NB4 (cell line): ENCODE measurements at places on chromosomes 13 and 19.

GRCh38 chr13:90084684-90085290 is 1262.7 kb upstream of the MIR17HG start:
- DNase-seq: no peak

DNA sequence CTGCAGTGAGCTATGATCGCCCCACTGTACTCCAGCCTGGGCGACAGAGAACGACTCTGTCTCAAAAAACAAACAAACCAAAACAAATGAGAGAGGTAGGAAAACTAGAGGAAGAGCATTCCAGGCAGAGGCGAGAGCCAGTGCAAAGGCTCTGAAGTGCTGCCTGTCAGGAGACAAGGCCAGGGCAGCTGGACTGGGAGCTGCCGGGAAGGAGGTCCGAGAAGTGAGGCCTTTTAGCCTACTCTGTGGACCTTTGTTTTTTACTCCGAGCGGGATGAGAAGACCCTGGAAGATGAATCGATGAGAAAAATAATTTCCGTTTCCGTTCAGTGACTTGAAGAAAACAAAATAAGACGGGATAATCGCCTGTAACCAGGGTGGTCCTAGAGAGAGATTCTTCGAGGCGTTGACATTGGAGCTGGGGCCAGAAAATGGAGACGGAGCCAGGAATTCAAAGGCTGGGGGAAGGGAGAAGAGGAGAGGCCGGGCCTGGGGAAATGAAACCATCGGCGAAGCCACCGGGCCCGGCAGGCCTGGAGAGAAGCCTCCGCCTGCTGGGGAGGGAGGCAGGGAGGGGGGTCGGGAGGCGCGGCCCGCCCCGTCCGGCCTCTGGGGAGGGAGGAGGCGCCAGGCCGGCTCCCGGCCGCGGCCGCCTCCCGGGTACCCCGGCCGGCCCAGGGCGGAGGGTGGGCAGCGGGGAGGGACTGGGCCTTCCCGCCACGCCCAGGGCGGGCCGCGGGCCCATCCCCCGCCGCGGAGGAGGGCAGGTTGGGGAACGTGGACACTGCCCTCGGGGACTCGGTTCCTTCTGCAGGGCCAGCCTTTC is 7.8 kb upstream of the SERTAD1 start:
- DNase-seq: peak; percentile 79

GRCh38 chr19:50728084-50728737 is 5.0 kb downstream of the CLEC11A start:
- DNase-seq: peak; percentile 98

GRCh38 chr13:75368167-75368566 is 113.8 kb downstream of the TBC1D4 start:
- DNase-seq: no peak

DNA sequence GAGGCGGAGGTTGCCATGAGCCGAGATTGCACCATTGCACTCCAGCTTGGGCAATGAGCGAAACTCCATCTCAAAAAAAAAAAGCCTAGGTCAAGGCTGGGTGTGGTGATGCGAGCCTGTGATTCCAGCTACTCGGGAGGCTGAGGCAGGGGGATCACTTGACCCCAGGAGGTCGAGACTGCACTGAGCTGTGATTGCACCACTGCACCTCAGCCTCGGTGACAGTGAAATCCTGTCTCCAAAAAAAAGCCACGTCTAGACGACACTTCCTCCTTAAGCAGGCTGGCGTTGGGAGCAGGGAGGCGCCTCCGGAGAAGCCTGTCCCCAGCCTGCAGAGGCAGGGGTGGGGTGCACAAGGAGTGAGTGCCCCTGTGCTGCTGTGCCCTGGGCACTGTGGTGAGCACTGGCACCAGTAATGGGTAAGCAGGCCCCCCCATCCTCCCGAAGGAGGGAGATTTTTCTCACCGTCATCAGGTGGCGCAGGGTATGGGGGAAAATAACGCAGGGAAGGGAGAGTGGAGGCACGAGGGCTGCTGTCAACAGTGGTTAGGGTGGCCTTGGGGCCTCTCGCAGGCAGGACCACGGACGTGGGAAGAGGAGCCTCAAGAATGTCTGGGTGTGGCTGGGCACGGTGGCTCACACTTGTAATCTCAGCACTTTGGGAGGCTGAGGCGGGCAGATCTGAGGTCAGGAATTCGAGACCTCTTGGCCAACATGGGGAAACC is 706 bp downstream of the P2RY11 start:
- peak; percentile 94 for DNase-seq

GRCh38 chr13:105804561-105805190 is 730.8 kb downstream of the EFNB2 start:
- DNase-seq: no peak

DNA sequence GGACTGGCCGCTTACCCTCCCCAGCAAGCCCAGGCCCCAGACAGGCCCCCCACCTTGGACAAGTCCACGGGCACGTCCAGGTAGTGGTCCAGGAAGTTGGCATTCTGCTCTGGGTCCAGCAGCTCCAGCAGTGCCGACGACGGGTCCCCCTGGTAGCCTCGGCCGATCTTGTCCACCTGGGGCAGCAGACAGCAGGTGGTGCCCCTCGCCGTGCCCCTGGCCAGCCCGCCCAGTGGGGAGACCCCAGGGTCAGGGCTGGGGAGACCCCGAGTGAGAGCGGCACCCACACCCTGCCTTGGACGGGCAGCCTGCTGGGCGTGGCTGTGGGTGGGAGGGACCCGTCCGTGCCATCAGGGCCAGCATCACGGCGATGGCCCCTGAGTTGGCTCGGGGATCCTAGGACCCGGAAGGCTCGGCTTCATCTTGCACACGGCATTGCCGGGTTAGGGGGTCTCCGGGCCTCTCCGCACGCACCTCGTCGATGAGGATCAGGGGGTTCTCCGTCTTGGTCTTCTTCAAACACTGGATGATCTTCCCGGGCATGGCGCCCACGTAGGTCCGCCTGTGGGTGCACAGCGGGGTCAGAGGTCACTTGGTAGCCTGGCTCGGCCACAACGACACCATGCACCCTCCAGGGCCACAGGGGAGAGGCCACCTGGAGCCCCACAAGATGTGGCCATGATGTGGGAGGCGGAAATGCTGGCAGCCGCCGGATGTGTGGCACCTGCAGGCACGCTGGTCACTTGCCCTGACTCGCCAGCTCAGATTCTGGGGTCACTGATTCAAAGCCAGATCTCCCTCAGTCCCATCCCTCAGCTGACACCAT is 6.3 kb downstream of the RPL36 start:
- DNase-seq: no peak

- DNase-seq: no peak
Measured at GRCh38 chr19:8206147-8207087, 2.8 kb upstream of the CERS4 start.

GRCh38 chr19:1065606-1066109 is 1.3 kb upstream of the ARHGAP45 start:
- no peak for DNase-seq

DNA sequence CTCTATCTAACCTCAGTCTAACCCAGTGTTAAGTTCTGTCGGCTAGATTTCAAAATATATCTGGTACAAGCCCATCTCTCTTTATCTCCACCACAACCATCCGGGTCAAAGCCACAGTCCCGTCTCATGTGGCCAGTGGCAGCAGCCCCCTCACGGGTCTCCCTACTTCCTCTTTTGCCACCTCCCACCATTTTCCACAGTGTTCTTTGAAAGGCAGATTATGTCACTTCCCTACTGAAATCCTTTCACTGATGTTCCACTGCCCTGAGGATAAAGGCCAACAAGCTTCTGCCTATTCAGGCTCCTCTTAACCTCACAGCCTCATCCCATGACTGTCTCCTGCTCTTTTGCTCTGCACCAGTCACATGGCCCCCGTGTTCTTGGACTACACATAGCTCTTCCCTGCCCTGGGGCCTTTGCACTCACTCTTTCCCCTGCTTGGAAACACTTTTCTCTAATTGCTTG is 117.2 kb downstream of the UBL3 start:
- DNase-seq: peak; percentile 95

- no peak for DNase-seq
Measured at GRCh38 chr13:34513526-34513925, 428.5 kb upstream of the NBEA start.

- no peak for DNase-seq
Measured at GRCh38 chr19:48477698-48478338, 8.6 kb downstream of the CYTH2 start.

DNA sequence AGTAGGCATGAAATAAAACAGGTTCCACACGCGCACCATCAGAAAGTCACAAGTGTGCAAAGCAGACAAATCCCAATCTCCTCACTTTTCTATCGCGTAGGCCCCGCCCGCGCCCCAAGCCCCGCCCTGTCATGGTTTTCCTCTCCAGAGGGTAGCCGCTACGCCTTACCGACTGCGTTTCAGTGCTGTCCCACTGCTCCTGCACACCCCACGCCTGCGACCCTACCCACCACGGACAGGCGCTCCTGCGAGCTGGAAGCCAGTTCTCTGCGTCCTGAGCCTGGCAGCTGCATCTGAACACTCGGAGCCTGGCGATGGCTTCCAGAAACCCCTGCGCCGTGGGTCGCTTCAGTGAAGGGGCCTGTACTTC is 379 bp upstream of the ZNF470 start:
- peak; percentile 20 for DNase-seq

- DNase-seq: no peak
Measured at GRCh38 chr13:41956272-41956671, 4.6 kb downstream of the VWA8 start.

GRCh38 chr19:40055049-40055448 is 982 bp downstream of the ZNF780B start:
- no peak for DNase-seq

GRCh38 chr13:27635266-27635665 is 13.6 kb downstream of the POLR1D start:
- peak; percentile 76 for DNase-seq

DNA sequence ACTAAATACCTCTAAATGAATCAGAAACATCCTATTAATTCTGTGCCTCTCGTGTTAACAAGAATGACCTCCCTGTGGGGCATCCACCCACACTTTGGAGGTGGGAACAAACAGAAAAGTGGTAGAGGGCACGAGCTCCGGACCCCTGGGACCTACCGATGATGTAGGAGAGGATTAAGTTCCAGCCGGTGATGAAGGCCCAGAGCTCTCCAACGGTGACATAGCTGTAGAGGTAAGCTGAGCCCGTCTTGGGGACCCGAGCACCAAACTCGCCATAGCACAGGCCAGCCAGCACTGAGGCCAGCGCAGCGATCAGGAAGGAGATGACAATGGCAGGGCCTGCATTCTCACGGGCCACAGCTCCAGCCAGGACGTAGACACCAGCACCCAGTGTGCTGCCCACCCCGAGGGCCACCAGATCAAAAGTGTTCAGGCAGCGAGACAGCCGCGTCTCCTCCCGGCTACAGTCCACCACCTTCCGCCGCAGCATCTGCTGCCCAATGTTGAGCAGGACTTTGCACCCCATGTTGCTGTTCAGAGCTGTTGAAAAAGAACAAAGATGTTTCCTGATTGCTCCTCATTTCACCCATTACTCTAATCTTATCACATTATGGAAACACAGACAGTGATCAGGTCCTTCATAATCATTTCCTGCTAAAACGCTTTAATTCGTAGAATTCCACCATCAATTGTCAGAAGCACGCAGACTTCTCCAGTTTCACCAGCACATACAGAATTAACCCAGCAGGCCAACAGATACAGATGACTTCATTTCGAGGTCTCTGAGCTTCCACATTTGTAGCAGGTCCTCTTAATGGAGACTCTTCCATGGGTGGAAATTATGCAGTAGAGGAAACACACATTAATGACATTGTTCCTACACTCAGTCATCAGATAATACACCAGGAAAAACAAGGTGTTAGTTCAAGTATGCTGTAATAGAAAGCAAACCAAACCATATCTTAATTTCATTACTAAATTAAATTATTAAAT is 59.5 kb downstream of the SLC7A1 start:
- DNase-seq: no peak

DNA sequence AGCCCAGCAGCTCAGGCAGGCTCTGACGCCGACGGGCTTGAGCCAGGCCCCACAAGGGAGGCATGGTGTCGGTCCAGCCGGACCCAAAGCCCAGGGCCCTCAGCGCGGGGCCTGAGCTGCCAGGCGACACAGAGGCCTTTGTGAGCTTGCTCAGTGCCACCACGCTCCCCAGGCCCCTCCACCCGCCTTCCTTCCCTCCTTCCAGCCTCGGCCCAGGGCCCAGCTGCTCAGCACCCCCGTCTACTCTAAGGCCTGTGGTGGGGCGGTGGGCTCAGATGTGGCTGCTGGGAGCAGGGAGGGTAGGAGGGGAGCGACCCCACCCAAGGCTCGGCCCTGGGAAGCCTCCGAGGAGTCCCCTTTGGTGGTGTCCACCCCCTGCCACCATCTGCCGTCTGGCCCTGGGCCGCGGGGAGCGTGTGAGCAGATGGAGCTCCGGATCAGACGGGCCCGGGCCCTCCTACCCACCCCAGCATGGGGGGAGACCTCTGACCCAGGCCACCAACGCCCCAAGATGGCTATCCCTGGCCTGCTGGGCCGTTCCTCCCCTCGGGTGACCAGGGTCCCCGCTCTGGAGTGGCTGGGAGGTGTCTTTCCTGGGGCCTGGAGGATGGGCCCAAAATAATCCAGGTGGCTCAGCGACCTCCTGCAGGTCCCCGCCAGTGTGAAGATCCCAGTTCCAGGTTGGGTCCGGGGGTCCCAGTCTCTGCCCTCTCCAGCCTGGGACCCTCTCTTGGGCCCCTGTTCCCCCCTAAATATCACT is 7.8 kb downstream of the ZBTB7A start:
- no peak for DNase-seq

- no peak for DNase-seq
Measured at GRCh38 chr19:21626091-21626490, 120.7 kb downstream of the ZNF429 start.

DNA sequence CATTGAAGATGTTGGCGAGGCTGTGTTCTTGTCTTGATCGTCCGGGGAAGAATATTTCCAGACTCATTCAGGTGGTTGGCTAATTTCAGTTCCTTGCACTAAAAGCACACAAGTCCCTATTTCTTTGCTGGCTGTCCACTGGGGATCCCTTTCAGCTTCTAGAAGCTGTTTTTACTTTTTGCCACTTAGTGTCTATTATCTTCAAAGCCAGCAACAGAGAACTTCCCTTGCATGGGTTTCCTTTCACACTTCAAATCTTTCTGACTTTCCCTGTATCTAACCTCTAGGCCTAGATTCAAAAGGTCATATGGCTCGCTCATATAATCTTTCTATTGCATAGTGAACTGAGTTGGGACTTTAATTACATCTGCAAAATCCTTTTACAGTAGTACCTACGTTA is 215.3 kb upstream of the PCDH9 start:
- no peak for DNase-seq

- no peak for DNase-seq
Measured at GRCh38 chr13:40540328-40541044, 126.0 kb downstream of the FOXO1 start.

- DNase-seq: peak; percentile 53
Measured at GRCh38 chr13:90293793-90294361, 1053.6 kb upstream of the MIR17HG start.

- peak; percentile 26 for DNase-seq
Measured at GRCh38 chr19:49064768-49065611, at the start of gene NTF4. Gene NTF4 (minus strand): TSS chr19:49064818. CDS start chr19:49061997, 2,821 bp downstream.

DNA sequence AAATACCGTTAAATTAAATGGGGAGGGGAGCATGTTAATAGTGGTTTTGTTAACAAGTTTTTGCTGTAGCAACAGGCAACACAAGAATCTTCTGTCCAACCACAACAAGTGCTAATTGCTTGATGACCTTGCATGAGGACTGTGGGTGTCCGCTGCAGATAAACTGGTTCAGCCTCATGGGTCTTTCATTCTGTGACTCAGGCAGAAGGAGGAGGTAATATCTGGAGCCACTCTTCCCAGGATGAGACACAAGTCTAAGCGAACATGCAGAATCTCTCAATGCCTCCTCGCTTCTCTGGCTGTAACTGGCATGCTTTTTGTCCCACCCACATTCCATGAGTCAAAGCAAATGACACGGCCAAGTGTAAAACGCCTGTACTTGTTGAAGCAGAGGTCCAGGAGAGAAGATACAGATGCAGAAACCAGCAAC is 56.6 kb upstream of the MYO16 start:
- DNase-seq: no peak

- peak; percentile 50 for DNase-seq
Measured at GRCh38 chr19:17743874-17744580, 7.2 kb upstream of the FCHO1 start.

GRCh38 chr19:49155005-49155819 is at the start of gene HRC:
Gene HRC (minus strand): TSS chr19:49155396. CDS start chr19:49155237, 159 bp downstream.
- no peak for DNase-seq
